ENCODE measurements at places on chromosomes 6 and 20.
A peak's percentile ranks its signal among the peaks of the same experiment; 100 is the strongest.

- no peak for DNase-seq
Observed at GRCh38 chr6:30163918-30164654, 740 bp downstream of the TRIM15 start.

- no peak for DNase-seq
Observed at GRCh38 chr20:20547876-20548266, 164.6 kb downstream of the RALGAPA2 start.

- no peak for DNase-seq
Observed at GRCh38 chr6:136859430-136859829, 37.0 kb downstream of the PEX7 start.

- DNase-seq: peak; percentile 74
Observed at GRCh38 chr20:6767536-6768227, at the start of gene BMP2. TSS of gene BMP2 (plus strand) at chr20:6767686. CDS start at chr20:6770127, 2,441 bp downstream.

DNA sequence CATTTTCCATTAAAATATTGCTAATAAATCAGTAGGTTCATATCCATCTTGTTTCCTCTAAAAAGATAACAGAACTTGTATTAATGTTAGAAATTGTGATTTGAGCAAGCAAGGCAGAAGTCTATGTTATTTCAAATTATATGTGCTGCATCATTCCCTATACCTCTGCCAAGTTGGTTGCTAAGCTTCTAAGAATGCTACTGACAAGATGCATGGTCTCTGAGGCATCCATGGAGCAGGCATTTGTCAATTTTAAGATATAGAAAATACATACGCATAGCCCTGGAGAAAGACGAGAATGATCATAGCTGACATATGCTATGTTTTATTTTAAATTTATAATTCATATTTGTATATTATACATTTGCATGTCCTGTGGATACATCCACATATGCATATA, 168.3 kb upstream of the THEMIS start:
- no peak for DNase-seq

DNA sequence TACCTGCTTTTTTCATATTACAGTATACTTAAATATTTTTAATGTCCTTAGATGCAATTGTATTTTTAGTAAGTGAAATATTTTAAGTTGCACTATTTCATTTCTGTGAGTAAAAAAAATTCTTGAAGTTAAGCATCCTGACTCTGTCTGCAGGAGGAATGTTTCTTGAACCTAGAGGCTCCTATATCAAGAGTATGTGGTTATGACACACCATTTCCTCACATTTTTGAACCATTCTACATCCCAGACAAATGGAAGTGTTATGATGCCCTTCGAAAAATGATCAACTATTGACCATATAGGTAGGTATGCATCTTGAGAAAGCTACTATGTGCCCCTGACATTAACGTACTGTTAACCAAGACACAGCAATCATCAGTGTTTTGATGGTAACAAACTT, 237.0 kb downstream of the BCKDHB start:
- DNase-seq: no peak

DNA sequence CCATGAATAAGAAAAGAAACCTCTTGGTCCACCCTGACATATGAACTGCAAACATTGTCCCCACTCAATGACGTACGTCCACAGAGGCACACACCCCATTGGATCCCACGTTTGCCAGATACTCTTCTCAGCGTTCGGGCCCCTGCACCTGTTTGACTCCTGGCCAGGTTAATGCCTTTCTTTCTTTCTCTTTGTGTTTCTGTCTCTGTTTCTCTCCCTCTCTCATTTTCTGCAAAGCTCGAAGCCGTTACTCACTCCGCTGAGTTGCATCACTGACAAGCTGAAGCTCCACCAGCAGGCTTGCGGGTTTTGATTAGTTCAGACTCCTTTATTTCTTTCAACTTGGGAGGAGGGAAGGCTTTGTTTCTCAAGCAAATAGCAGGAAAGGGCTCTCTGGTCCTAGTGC, 135.5 kb upstream of the SUPT3H start:
- no peak for DNase-seq
